ENCODE measurements at places on chromosomes 7 and 10.
A peak's percentile ranks its signal among the peaks of the same experiment; 100 is the strongest.

GRCh38 chr10:90947030-90947960 lies 26.4 kb upstream of the ANKRD1 start:
- no peak for DNase-seq

- DNase-seq: no peak
These were observed 527.8 kb downstream of the LRMDA start for GRCh38 chr10:75959209-75959608.

- peak; percentile 12 for DNase-seq
These were observed 4.0 kb upstream of the HECW1 start for GRCh38 chr7:43108255-43109011.

DNA sequence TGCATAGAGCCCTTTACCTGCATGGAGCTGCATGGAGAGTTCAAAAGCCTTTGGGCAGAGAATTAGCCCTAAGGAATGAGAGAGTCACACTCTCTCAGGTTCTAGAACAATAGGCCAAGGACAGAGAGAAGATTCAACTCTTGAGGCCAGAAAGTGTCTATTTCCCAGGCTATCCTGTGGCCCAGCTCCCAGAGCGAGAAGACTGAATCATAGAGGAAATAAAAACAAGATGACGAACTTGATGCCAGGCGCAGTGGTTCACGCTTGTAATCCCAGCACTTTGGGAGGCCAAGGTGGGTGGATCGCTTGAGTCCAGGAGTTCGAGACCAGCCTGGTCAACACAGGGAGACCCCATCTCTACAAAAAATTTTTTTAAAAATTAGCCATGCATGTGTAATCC lies 18.3 kb upstream of the PODXL start:
- no peak for DNase-seq

GRCh38 chr10:49076319-49076718 lies 39.0 kb downstream of the VSTM4 start:
- DNase-seq: no peak

- no peak for DNase-seq
These were observed 60.8 kb downstream of the RAB18 start for GRCh38 chr10:27564880-27565279.

GRCh38 chr10:120746001-120746777 lies 105.0 kb upstream of the WDR11 start:
- no peak for DNase-seq

DNA sequence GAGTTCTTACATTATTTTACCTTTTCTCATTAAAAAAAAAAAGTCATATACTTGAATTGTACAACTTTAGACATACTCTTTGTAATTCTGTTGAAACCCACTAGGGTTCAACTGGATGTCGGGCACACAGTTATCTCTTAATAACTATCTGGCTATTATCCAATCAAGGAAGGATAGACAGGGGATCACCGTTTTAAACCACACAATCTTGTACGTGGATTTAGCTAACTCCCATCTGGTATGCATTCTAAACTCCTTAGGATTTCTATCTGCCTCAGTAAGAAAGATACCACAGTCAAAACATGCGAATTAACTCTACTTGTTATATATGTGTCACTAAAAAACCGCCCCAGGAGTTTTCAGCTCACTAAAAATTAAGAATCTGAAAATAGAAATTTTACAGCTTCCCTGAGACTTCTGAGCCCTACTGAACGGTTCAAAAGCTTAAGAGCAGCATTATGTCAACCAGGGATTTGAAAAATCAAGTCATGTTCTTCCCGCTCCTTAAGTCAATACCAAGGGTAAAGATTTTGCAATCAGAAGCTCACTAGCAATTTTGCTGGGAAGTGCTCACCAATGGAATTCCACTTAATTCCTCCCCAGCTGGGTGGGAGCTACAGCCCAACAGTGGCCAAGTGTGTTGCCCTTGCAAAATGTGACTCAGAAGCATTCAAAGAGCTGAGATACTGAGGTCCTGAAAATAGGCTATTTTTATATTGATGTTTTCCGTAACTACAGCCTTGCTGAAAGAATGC lies 267.0 kb downstream of the FRMD4A start:
- DNase-seq: no peak

- DNase-seq: no peak
These were observed 98.6 kb upstream of the PHF14 start for GRCh38 chr7:10875080-10875479.

DNA sequence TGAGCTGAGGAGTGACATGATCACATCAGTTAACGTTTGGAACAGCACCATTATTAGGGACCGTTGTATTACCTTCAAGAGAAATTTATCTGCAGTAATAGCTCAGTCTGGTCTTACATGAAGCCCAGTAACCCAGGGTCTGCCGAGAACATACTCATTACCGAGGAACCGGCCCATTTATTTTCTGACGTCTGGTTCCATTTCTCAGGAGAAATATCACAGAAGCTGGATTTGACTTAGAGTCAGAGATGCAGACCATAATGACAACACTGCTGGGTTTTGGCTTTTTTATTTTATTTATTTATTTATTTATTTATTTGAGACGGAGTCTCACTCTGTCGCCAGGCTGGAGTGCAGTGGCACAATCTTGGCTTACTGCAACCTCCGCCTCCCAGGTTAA lies 163.1 kb downstream of the CCDC3 start:
- DNase-seq: no peak

DNA sequence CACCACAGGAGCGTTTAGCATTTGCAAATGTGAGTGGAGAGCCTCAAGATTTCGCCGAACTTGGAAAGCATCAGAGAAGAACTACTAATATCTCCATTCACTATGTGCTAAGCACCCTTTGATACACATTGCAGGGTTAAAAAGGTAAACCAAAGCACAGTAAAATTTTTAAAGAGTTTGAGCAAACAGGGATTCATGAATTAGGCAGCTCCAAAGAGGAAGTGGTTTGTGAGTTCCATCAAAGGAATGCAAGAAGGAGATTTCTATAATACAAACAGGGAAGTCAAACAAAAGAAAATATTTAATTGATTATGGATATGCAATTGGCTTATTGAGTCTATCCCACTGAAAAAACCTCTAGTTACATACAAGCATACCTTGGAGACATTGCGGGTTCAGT lies 81.1 kb upstream of the TMEM72 start:
- DNase-seq: no peak

DNA sequence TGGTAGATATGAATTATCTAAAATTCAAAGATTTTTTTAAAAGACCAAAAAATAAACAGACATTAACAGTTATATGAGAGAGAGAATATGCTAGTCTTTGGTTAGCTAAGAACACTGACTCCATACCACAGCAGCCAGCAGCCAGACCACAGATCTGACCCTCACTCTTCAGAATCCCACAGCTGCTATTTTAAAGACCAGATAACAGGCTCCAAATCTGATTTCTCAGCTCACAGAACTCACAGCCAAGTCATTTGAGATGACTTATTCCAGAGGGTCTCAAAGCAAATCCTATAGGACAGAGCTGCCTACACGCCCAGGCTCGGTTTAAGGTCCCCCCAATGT lies 20.4 kb downstream of the NUDCD3 start:
- DNase-seq: no peak

DNA sequence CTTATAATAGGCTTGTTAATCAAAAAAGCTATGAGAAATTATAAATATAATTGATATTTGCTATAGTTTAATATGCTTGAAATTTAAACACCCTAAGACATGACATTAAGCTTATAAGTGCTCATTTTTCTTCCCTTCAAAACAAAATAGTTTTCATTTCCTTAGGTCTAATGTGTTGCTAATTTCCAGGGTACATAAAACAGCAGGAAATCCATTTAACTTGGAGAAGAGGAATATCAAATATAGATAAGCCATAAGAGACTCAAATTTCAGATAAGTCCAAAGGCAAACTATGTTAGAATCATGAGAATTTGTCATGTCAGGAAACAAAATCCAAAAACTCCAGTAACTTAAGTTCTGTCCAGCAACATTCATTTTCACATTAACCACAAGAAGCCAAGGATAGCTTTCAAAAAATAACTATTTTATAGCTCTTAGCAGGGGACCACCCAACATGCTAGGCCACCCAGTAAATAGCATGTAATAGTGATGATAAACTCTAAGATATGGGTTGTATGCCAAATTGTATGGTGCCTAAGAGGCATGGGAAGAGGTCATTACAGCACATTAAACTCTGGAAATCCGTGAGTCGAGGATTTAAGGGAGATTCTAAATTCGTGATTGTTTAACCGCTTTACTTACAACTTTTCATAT lies 298.1 kb downstream of the CRPPA start:
- DNase-seq: no peak

GRCh38 chr7:40733114-40733513 lies 598.3 kb downstream of the SUGCT start:
- no peak for DNase-seq

DNA sequence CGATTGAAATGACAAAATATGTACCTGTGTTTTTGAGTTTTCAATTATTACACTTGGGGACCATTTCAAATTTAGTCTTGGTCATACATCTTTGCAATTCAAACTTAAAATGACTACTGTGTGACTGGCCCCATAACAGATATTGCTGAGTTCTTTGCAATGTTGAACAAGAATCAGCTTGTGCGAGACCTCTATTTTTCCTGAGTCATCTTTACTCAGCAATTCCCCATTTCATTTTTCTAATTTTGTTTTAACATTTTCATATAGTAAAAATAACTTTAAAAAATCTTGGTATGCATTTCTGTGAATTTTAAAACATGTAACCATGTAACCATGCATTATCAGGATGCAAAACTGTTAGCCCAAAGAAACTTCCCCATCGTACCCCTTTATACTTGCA lies 678.1 kb downstream of the ANKRD7 start:
- no peak for DNase-seq

DNA sequence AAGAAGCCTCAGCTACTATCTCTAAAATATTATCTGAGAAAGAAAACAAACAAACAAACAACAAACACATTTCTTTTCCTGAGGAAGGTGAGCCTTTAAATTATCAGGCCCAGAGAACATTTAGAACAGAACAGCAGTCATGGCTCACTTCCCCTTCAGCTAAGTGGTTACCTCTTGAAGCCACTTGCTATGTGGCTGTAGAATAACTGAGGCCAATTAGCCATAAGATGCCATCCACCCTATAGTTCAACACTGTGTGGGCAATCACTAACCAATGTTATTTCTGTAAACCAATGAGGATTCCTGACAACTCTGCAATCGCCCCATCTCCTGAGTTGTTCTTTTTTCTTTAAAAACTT lies 3.7 kb upstream of the UPP1 start:
- no peak for DNase-seq

DNA sequence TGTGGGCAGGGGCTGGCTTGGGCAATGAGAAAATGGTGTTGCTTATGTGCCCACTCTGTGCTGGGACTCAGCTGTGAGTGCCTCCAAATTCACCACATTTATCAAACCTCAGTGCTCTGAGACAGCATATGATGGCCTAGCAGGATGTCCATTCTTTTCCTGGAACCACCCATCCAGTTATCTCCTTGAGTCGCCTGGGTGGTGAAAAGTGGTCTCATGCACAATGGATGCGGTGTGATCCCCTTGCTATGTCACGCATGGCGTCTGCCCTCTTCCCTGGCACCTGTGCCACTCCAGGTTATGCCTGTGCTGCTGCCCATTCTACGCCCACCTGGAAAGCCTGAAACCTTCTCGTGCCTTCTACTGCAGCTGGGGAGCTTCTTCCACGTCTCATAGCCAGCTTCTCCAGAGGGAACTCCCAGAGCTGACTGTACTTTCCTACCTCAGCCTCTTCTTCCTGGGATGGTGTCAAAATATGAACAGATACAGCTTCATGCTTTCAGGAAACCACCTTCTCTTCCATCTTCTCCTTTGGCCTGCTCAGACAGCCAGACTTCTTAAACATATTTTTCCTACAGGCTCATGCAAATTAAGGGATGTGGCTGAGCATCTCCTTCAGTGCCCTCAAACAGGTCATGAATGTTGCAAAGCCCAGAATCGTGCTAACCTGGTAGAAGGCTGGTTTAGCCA lies 147.3 kb downstream of the PFKFB3 start:
- no peak for DNase-seq

- no peak for DNase-seq
These were observed 69.9 kb downstream of the PTPRE start for GRCh38 chr10:127976701-127977356.

- no peak for DNase-seq
These were observed 103.9 kb upstream of the EFCAB10 start for GRCh38 chr7:105685161-105685560.

DNA sequence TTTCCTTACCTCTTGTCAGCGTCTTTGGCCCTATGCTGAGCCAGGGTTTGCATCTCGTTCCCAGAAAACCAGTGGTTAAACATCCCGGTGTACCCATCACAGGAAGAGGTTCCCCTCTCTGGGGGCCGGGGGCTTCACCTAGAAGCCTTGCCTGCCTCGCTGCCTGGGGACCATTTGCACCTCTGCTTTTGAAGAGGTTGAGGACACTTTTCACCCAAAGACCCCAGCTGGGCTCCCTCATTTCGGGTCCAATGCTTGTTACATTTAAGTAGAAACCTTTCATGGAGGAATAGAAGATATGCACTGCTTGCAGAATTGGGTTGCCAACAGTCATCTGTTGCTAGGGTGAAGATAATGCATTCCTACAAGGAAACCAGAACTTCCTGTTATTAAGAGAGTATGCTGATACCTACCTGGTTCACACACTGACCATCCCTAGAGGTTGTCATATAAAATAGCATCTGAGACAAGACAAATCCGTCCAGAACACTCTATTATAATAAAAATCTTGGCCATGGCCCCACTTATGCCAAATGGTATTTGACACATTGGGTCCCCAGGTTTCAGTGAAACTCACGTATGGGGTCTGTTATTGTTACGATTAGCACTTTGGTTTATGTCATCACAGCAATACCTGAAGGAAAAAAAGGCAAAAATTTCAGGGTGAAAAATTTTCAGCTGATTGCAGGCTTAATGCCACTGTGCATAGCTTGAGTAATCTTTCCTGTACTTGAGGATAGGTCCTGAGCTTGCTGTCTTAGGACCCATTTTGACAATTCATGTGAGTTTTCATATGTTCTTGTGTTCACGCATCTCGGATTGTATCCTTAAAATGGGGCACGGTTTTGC lies 917 bp downstream of the ZNF365 start:
- DNase-seq: no peak

- DNase-seq: no peak
These were observed 504.8 kb upstream of the PHF14 start for GRCh38 chr7:10468908-10469307.

DNA sequence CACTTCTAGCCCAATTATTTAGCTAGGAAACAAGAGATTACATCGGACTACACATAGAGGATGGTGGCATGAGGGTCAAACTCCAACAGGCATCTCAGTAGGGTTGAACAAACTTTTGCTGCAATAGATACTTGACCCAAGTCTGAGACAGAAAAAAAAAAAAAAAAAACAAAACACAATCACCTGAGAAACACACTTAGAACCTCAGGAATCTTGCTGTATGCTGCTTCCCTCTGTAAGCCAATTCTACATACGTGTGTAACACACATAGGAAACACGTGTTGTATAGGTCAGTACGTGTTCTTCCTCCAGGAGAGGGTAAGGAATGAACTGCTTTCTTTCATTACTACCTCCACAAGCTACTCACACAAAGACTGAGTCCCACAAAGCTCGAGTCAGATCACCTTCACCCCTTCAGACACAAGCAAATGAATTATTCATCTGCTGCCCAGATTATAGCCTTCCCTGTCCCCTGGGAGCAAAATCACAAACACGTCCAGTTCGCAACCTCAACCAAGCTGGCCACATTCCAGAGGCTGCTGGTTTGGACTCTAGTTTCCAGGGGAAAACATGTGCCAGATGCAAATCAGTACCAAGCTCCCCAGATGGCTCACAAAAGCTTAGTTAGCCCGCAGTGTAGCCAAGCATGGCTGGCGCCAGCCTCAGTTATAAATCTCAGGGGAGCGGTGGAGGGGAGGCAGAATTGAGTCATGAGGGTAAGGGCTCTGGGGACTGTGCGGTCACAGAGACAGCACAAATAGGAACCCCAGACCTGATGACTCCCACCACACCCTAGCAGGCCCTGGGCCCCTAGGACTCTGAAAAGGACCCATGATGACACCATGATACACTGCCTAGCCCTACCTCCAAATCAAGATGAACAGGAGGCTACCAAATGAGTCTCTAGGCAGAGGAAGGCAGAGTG lies 15.1 kb downstream of the PSAP start:
- no peak for DNase-seq
